ENCODE measurements at places on chromosomes 16 and 17.

- DNase-seq, result no peak
Observed at GRCh38 chr17:4064366-4064765, 78.5 kb downstream of the ZZEF1 start.

- DNase-seq, result no peak
Observed at GRCh38 chr16:53912155-53912554, 208.2 kb downstream of the FTO start.

DNA sequence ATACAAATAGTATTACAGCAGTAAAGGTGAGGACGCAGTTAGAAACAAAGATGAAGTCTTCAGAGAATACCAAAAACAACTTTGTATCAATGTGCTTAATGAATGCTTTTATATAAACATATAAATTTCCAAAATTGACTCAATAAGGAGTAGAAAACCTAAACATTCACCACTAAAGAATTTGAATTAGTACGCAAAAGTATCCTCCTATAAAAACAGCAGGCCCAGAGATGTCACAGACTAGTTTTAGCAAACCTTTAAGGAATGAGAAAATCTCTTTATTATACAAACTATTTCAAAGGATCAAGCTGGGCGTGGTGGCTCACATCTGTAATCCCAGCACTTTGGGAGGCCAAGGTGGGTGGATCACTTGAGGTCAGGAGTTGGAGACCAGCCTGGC, 86.2 kb downstream of the OR1D5 start:
- DNase-seq, result no peak

- no peak for DNase-seq
Observed at GRCh38 chr17:31224366-31224765, 72.7 kb downstream of the OMG start.

GRCh38 chr16:30903596-30903995, 7.2 kb downstream of the CTF1 start:
- no peak for DNase-seq

GRCh38 chr16:2476741-2477140, 1.8 kb downstream of the TBC1D24 start:
- no peak for DNase-seq

GRCh38 chr17:72726936-72727335, 365.6 kb downstream of the SLC39A11 start:
- DNase-seq, result no peak

GRCh38 chr17:83170571-83171260, 91.3 kb downstream of the METRNL start:
- no peak for DNase-seq

DNA sequence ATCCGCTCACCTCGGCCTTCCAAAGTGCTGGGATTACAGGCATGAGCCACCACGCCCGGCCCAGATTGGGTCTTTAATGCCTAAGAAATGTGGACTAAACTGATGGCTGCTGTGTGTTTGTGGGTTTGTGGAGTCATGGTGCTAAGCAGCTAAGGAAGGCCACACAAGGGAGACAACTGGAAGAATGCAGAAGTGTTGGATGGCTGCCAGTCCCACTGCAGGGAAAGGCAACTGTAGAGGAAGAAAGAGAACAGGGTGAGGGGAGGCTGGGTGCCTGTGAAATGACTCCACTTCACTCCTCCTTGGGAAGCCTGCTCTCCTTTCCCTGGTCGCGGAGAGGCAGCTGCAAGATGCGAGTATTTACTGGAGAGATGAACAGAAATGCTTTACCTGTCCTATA, 23.5 kb upstream of the SIAH1 start:
- no peak for DNase-seq

- DNase-seq, result no peak
Observed at GRCh38 chr17:12979246-12979645, 38.6 kb downstream of the ELAC2 start.

DNA sequence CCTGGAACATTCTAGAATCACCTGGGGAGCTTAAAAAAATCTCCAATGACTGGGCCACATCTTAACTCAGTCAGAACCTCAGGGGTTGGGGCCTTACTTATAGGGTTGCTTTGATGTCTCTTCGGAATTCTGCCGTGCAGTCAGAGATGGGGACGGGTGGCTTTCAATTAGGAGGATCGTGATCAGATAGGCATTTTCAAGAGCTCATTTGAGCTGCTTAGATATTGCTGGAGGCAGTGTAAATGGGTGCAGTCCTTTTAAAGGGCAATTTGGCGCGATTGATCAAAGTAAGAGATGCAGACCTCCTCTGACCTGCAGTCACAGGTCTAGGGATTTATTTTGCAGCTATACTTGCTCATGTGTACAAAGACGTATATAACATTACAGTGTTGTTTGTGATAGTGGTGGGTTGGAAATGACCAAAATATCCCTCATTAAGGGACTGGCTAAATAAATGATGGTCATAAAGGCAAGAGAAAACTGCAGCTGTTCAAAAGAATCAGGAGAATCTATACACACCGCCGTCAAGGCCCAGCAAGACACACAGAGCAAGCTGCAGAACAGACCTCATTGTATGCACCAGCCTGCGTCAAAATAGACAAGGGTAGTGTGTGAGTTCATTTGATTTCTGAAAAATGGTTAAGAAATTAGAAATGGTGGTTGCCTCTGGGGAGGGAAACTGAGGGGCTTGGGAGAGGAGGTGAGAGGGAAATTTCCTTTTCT, 6.3 kb upstream of the KCNG4 start:
- DNase-seq, result no peak

DNA sequence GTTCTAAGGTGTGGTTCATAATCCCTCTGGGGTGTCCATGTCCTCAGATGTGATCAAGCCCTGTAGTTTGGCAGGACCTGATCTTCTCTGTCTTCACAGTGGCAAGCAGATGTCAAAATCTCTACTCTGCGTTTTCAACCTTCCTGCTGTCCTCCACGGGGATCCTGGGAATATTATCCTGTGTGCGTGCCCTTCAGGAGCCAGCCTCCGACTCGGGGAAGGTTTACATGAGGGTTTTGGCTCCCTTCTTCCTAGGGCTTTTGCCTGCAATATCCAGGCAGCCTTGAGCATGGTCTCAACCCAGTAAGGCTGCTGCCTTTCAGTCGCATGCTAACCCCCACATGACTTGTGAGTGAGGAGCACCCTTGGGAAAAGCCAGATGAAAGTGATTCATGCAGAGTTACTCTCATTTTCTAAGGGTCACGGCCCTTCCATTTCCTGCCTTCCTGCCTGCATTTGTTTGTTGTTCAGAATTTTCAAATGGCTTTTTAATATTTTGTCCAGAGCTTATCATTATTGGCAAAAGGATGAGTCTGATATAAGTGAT, 202.2 kb upstream of the CHMP6 start:
- DNase-seq, result no peak

- no peak for DNase-seq
Observed at GRCh38 chr16:3029491-3030221, 5.8 kb downstream of the THOC6 start.

DNA sequence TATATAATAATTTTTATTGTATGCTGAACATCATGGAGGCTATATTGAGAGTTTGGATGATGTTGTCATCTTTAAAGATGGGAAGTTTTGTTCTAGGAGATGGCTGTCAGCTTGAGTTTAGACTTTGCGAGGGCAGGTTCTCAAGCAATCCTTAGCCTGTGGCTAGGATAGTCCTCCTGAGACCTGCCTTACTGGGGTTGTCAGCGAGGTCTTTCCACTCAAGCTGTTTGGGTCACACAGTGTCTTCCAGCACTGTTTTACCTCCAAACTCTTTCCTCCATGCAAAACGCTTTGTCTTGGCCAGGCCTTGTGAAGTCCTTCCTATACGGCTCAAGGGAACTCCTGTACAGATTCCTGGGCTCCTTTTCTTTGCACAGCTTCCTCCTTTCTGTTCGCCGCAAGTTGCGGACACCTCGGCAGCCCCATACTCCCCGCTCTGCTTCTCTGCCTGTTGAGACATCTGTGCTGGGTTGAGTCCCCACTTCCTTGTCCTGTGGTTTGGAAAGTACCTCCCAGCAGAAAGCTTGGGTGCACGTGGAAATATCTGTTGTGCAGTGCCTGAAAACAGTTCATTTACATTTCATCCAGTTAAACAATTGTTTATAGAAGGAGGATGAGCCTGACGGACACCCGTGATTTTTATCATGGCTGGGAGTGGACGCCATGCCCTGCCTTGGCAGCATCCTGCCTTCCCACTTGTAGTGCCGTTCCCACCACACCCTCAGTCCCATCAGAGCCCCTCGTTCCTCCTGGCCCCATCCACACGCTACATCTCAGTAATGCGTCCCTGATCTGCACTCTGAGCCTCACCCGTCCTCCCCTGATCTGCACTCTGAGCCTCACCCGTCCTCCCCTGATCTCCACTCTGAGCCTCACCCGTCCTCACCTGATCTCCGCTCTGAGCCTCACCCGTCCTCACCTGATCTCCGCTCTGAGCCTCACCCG, 55.0 kb upstream of the CBFA2T3 start:
- no peak for DNase-seq

GRCh38 chr16:66502020-66502913, 47.7 kb downstream of the TK2 start:
- no peak for DNase-seq

DNA sequence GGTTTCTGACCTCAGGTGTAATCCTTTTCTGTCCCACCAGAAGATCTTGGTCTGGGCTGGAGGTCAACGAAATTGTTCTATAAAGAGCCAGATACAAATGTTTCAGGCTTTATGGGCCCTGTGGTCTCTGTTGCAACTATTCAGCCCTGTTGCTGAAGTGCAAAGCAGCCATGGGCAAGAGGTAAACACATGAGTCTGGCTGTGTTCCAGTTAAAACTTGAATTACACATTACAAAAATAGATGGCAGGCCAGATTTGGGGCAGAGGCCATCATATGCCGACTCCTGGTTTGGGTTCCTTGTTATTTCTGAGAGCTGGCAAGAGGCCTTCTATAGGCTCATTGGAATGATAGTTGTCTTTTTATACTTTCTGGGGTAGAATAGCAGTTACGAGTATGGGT, 114.4 kb downstream of the SDR42E1 start:
- no peak for DNase-seq

GRCh38 chr17:38333635-38334295, 10.0 kb downstream of the GPR179 start:
- DNase-seq, result no peak

- DNase-seq, result no peak
Observed at GRCh38 chr17:64255764-64256163, 7.3 kb downstream of the TEX2 start.

DNA sequence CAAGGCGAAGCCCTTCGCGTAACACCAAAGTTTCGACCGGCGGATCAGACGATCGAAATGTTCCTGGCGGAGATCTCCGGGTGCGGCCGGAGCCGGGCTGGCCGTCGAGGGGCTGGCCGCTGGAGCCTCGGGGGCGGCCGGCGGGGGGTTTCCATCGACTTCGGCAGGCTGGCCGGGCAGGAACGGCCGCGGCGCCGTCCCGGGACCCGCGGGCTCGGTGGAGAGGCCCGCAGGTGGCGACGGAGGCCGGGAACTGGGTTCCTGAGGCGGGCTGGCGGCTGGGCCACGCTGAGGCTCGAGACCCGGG, 1.1 kb downstream of the EPOP start:
- DNase-seq, result no peak

GRCh38 chr16:526181-527014, 1.1 kb upstream of the CAPN15 start:
- DNase-seq, result no peak

GRCh38 chr17:3771140-3771539, 29.8 kb downstream of the ITGAE start:
- no peak for DNase-seq

- DNase-seq, result no peak
Observed at GRCh38 chr16:67846063-67846319, 742 bp upstream of the NUTF2 start.

- no peak for DNase-seq
Observed at GRCh38 chr16:17370731-17371285, 100.0 kb downstream of the XYLT1 start.

GRCh38 chr16:64478252-64478906, 643.5 kb downstream of the CDH11 start:
- no peak for DNase-seq

DNA sequence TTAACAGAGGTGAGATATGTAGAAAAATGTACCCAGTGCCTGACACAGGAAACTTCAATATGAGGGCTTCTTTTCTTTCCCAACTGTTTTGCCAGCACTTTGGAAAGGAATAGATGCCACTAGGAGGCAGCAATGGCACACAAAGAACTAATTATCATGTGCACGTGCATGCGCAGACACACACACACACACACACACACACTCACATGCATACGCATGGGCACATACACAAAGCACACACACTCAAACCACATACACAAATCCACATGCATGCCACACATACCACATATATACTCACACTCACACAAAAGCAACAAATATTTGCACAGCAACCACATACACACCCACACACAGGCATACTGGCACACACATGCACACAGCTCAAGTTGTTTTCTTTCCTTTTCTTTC, 8.8 kb upstream of the CEP112 start:
- peak; percentile 70 for DNase-seq

- DNase-seq, result no peak
Observed at GRCh38 chr17:57569853-57570252, 175.2 kb downstream of the CCDC182 start.

- DNase-seq, result no peak
Observed at GRCh38 chr17:21193031-21193430, 20.9 kb downstream of the TMEM11 start.

DNA sequence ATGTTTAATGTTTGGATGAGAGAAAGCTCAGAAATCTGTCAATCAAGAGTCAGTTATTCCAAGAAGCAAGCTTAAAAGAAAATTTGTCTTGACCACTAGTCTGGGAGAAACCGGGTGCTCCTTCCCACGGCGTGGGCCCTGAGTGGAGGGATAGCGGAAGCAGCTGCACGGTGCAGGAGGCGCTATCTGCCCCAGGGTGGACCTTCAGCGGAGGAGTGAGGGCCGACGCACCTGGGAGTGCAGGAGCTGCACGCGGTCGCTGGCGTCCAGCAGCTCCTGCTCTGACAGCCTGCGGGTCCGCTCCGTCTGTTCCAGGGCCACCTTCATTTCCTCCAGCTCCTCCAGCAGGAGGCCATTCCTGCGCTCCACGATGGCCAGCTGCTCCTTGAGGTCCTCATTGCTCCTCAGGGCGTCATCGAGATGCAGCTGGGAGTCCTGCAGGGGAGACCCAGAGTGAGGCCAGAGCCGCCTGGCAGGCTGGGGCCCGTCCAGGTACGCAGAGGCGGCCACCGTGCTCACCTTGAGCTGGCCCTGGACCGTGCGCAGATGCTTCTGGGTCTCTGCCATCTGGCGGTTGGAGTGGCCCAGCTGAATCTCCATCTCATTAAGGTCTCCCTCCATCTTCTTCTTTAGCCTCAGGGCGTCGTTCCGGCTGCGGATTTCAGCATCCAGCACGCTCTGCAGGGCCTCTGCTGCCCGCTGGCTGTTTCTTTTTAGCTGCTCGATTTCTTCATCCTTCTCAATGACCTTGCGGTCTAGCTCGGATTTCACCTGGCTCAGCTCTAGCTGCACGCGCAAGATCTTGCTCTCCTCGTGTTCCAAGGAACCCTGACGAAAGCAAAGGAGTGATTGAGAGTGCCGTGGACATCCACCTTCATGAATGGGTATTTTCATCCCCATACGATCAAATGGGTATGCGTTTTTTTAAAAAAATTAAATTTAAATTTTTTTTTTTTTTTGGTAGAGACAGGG, 63.5 kb downstream of the MYH13 start:
- DNase-seq, result no peak

DNA sequence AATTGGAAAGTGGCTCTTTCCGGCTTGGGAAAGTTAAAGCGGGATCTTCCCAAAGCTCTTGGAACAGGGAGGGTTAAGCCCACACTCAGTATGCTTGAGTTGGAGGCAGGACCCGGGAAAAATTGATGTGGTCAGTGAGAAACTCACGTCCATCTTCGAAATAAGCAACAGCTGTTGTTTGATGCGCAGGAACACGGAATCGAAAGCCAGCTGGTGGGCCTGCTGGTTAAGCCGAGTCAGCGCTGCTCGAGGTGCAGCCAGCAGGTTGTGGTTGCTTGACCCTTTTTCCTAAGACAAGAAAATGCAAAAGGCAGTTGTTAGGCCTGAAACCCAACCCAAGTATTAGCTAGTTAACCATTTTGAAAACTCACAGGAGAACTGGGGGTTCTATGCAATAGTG, 49.4 kb downstream of the COG7 start:
- DNase-seq, result no peak
